ENCODE measurements at places on chromosomes 2 and 18.

DNA sequence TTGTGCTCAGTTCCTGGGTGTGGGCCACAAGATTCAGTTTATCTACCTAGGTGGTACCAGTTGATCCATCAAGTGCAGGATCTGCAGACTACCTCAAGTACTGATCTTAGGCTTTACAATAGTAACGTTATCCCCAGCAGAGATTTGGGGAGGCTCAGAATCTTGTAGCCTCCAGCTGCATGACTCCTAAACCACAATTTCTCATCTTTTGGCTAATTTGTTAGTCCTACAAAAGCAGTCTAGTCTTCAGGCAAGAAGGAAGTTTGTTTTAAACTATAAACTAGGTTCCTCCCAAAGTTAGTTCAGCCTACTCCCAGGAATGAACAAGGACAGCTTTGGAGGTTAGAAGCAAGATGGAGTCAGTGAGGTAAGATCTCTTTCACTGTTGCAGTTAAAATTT is 213.5 kb upstream of the PIEZO2 start:
- DNase-seq, result no peak

DNA sequence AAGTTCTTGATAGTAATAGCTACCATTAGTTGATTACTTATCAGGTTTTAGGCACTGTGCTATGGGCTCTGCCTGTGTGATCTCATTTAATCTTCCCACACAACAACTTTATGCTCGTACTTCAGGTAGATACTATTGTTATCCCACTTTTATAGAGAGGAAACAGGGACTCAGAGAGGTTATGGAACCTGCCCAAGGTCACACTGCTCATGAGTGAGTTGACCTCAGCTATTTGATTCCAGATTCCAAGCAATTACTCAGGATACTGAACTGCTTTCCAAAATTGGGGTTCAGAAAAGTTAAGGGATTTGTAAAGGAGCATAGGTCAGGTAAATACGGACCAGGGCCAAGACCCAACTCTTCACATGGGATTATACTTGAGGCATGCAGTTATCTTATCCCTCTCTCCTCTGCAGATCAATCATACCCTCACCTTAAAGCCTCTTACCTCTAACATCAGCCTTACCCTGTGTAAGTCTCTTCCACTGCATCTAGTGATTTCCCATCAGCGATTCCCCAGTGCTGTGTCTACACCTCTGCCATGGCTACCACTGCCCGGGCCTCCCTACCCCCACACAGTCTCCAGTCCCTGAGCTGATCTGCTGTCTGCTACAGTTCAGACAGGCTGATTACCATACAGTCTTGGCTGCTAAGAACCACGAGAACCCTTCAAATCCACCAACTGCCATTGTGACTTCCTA is 74.4 kb downstream of the ANTXR1 start:
- peak; percentile 58 for DNase-seq

DNA sequence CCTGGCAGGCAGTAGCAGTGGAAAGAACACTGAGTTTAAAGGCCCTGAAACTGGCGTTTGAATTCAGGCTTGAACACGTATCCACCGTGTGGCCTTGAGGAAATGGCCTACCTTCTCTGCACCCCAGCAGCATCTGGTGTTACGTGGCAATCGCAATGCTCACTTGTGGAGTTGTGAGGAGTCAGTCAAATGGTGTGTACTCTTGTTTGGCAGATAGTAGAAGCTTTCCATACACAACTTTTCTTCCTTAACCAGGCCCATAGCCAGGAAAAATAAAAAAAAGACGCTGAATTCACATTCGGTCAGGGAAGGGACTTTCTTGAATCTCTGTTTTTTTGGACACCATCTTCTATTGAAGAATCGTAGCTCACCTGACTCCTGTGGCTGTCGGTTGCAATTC is 1101.5 kb upstream of the KLHL29 start:
- DNase-seq, result no peak

DNA sequence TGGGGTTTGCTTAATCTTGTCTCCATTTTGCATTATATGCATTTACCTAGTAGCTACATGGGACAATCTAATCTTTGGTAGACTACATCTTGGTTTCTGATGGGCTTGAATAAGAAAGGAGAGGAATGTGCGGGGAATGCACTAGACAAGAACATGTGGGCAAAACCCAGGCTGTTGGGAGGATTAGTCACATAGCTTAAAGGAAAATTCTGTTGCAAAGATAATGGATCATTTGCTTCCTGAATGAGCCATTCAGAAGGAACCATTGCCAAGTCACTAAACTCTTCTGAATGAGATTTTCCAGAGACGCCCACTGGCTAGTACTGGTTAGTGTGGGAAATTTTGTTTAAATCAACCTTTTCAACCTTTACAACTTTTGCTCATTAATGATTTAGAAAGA is 84.8 kb downstream of the OSBPL6 start:
- peak; percentile 88 for DNase-seq

DNA sequence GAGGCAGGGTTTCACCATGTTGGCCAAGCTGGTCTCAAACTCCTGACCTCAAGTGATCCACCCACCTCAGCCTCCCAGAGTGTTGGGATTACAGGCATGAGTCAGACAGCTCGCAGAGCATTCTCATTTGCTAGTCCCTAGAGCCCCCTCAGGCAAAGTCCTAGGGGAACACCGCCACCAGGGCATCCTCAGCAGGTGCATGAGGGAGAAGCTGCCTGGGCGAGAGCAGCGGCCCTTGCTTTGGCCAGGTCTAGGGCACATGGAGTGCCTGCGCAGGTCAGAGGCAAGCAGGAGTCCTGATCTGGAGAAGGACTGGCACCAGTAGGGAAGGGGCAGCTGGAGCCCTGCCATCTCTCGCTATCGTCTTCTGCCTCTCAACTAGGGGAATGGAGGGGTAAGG is 32.4 kb downstream of the NGEF start:
- no peak for DNase-seq

DNA sequence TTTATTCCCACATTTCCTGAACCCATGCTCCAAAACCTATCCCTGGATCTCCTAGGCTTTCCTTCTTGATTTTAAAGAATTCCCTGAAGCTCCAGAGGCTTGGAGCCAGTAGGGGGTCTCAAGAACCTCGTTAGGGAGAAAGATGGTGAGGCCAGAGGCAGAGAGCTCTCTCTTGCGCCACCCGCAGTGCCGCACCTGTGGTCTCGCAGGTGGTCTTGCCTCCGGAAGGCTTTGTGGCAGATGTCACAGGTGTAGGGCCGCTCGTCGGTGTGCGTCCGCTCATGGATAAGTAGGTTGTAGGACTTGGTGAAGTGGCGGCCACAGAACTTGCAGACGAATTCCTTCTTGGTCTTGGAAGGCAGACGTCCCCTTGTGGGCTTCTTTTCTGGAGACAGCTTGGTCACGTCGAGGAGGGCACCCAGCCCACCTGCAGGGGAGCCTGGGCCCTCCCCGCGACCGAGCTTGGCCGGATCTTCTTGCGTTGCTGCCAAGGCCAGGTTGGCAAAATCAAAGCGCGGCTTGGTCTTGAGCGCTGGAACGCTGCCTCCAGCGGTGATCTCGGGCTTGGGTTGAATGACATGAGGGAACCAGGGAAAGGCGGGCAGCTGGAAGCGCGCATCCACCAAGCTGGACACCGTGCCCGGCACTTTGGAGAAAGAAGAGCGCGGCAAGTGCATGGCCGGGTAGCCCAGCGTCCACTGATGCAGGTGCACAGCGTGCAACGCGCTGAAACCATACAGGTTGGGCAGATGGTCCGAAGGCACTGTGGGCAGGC is 5.3 kb downstream of the OSR1 start:
- no peak for DNase-seq

- DNase-seq, result no peak
Measured at GRCh38 chr18:56161566-56162260, 476.7 kb downstream of the TXNL1 start.

- no peak for DNase-seq
Measured at GRCh38 chr18:75249672-75250470, 39.3 kb downstream of the TSHZ1 start.

GRCh38 chr2:100780203-100781008 is 39.5 kb upstream of the NPAS2 start:
- DNase-seq, result no peak

DNA sequence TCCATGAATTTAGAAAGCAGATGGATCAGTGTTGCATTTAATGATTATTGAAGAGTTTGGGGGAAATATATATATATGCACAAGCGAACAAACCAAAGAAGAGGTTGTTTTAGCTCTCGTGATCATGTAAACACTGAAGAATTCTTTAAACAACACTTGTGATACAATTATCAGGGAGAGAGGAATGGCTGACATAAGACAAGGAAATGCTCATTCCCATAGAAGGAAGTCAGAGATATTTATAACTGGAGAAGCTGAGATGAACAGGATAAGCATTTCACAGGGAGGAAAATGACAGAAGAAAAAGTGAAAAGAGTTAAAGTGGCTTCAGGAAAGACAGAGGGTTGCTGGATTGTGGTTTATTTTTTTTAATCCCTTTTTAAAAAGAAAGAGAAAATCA is 10.6 kb upstream of the COL6A3 start:
- no peak for DNase-seq

GRCh38 chr2:96679848-96680247 is 37.3 kb downstream of the FER1L5 start:
- no peak for DNase-seq

DNA sequence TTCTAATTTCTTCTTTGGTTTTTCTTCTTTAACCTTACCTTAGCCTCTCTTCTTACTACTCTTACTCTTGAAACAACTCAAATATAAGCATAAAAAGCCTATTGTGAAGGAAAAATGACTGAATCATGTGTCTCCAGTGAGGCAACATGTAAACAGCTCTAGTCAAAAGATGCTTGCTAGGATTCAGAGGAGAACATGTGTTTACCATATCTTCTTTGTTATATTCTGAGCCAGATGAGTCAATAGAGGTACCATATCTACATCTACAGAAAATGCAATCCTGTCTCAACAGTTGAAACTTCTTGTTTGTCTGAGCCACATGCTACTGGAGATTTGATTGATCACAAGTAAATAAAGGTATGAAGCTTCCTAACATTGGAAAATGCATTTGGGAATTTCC is 15.9 kb upstream of the FIGN start:
- DNase-seq, result no peak
